ENCODE measurements at places on chromosomes 7 and 10. TPM values are rescaled to one million over a fixed set of nuclear protein-coding genes. Genes with fewer than 3 reads are reported as not detected.

DNA sequence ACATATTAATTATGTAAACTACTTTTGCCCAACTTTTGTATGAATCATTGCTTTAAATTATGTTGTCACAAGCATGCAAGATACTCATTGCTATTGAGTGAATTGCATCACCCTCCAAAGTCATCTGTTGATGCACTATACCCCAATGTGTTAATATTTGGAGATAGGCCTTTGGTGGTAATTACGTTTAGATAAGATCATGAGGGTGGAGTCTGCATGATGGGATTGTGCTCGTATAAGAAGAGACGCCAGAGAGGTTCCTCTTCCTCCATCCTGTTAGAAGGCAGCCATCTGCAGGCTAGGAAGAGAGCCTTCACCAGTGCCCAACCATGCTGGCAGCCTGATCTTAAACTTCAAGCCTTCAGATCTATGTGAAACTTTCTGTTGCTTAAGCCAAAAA lies 95.3 kb upstream of the MAGI2 start:
- no peaks in the 10 kb centered on the region for H3K27me3 ChIP-seq
- H3K4me3 ChIP-seq, result no peak overlapping the region
- no peaks in the 10 kb centered on the region for H3K4me1 ChIP-seq
- no peak overlapping the region for H3K27ac ChIP-seq
- no peaks in the 10 kb centered on the region for H3K36me3 ChIP-seq
- no peak for DNase-seq

- H3K4me1 ChIP-seq, result no peaks in the 10 kb centered on the region
- no peak overlapping the region for H3K4me3 ChIP-seq
- H3K27me3 ChIP-seq, result no peaks in the 10 kb centered on the region
Observed at GRCh38 chr10:69742928-69743602, 58.6 kb upstream of the COL13A1 start.

DNA sequence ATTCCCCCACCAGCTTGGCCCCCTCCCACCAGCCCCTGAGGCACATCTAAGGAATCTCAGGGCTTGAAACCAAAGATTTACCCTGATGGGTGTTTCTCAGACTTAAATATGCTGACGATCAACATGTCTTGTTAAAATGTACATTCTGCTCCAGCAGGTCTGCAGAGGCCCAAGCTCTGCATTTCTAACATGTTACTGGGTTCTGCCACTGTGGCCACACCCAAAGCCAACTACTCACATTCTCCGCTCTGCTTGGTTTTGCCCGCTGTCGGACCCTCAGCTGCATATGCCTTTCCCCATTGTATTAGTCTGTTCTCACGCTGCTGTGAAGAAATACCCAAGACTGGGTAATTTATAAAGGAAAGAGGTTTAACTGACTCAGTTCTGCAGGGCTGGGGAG lies 8.9 kb downstream of the PIP4K2A start:
- H3K27me3 ChIP-seq, result no peaks in the 10 kb centered on the region
- DNase-seq, result no peak
- no peaks in the 10 kb centered on the region for H3K36me3 ChIP-seq
- H3K4me1 ChIP-seq, result peaks cover 8% of the 10 kb centered on the region
- no peak overlapping the region for H3K27ac ChIP-seq
- H3K4me3 ChIP-seq, result no peak overlapping the region

DNA sequence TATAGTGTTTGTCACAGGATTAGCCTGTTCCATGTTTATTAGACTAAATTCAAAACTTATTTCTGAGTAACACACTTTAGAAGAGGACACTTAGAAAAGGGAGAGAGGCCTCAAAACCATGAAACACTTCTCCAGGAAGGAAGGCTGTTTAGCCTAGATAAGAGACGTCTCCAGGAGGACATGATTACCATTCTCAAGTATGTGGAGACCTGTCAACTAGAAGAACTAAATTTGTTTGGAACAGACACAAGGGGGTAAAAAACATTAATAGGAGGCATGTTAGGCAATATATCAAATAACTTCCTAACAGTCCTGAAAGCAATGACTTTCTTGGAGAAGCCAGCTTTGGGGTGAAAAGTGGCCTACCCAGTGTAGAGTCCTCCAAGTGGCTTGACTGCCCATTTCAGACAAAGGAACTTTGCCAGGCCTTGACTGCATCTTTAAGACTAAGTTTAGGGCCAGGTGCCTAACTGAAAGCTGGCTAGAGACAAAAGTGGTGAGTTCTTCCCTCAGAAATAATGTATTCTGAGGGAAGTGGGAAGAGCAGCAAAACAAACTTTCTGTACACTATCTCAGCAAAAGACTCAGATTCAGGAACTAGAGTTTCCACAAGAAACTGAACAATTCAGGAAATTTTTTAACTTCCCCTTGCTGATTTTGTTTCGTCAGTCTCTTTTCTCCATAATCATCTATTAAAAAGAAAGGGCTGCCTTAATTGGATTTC lies 11.8 kb downstream of the NCOA4 start:
- H3K4me3 ChIP-seq, result peak overlapping the region; percentile 60
- H3K36me3 ChIP-seq, result peaks cover 34% of the 10 kb centered on the region
- H3K4me1 ChIP-seq, result peaks cover 37% of the 10 kb centered on the region
- no peak for DNase-seq
- H3K27me3 ChIP-seq, result no peaks in the 10 kb centered on the region

- DNase-seq, result no peak
- no peaks in the 10 kb centered on the region for H3K27me3 ChIP-seq
- no peaks in the 10 kb centered on the region for H3K36me3 ChIP-seq
- H3K4me1 ChIP-seq, result no peaks in the 10 kb centered on the region
- no peak overlapping the region for H3K4me3 ChIP-seq
Observed at GRCh38 chr7:34327681-34328080, 330.3 kb upstream of the NPSR1 start.

GRCh38 chr7:13894954-13895353 lies 94.5 kb downstream of the ETV1 start:
- DNase-seq, result no peak
- no peaks in the 10 kb centered on the region for H3K27me3 ChIP-seq
- no peak overlapping the region for H3K27ac ChIP-seq
- no peak overlapping the region for H3K4me3 ChIP-seq

DNA sequence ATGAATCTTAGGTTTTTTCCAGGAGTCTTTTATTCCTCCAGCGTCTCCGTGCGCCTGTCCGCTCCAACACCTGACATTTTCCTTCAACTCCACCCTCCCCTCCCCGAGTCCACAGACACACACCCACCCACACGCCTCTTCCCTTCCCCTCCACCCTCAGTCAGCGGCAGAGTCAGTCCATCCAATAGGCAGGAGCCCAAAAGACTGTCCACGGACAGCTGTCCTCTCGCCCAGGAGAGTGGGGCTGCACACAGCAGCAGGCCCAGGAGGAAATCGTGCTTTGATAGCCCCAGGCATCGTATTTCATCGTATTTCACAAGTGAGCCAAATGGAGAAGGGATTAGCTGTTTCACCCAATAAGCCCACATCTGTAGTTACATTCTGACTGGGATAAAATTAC lies 285.1 kb downstream of the ZEB1 start:
- no peaks in the 10 kb centered on the region for H3K36me3 ChIP-seq
- H3K27me3 ChIP-seq, result no peaks in the 10 kb centered on the region
- H3K27ac ChIP-seq, result no peak overlapping the region
- no peak overlapping the region for H3K4me3 ChIP-seq

- no peaks in the 10 kb centered on the region for H3K36me3 ChIP-seq
- no peaks in the 10 kb centered on the region for H3K27me3 ChIP-seq
- DNase-seq, result no peak
- H3K4me1 ChIP-seq, result no peaks in the 10 kb centered on the region
- H3K27ac ChIP-seq, result no peak overlapping the region
Observed at GRCh38 chr10:107206833-107207232, 42.3 kb upstream of the SORCS1 start.

DNA sequence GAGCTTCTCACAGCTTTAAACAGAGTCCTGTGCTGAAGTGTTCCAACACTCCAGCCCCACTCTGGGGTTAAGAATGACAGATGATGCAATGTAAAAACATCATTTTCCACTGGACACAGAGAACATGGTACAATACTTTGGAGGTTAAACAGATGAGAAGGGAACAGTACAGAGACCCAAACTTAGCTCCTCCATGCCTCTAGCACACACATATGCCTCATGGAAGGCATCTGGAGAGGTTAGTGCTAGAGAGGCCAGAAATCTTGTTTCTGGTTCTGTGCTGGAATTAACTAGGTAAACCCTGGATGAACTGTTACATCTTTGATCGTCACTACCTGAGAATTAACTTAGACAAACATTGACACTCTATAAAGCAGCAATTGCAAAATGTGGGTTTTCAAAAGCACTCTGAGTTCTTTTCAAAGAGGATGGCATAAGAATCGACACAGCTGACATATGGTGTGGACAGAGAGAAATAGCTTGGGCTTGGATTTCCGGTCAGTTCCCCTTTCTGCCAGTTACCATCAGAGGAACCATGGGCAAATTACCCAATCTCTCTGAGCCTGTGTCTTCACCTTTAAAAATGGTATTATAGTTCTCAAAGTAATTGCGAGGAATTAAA lies 81.9 kb downstream of the KCNMA1 start:
- no peak overlapping the region for H3K4me3 ChIP-seq
- peaks cover 63% of the 10 kb centered on the region for H3K4me1 ChIP-seq
- no peak for DNase-seq
- H3K27me3 ChIP-seq, result no peaks in the 10 kb centered on the region

DNA sequence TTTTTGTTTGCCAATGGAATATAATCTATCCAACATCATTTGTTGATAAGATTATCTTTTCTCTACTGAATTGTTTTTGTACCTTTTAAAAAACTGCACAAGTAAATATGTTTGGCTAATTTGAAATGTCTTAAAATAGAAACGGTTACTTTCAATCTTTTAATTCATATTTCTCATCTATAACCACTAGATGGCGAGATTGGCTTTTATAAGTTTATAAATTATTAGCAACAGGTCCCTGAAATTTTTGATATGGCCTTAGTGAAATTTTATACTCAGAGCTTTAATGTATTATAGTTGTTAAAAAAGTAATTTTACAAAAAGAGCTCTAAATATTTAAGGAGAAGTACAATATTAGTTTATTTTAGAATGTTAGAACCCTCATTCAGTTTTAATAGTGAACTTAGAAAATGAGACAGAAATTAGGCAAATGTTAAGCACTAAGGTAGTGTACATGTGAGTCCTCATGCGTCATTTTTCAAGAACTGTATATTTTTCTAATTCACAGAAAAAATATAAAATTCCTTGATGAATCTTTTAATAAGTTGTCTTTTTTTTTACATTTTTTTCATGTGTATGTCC lies 592.5 kb downstream of the ARL4A start:
- peak; percentile 90 for DNase-seq
- H3K4me1 ChIP-seq, result peaks cover 11% of the 10 kb centered on the region

DNA sequence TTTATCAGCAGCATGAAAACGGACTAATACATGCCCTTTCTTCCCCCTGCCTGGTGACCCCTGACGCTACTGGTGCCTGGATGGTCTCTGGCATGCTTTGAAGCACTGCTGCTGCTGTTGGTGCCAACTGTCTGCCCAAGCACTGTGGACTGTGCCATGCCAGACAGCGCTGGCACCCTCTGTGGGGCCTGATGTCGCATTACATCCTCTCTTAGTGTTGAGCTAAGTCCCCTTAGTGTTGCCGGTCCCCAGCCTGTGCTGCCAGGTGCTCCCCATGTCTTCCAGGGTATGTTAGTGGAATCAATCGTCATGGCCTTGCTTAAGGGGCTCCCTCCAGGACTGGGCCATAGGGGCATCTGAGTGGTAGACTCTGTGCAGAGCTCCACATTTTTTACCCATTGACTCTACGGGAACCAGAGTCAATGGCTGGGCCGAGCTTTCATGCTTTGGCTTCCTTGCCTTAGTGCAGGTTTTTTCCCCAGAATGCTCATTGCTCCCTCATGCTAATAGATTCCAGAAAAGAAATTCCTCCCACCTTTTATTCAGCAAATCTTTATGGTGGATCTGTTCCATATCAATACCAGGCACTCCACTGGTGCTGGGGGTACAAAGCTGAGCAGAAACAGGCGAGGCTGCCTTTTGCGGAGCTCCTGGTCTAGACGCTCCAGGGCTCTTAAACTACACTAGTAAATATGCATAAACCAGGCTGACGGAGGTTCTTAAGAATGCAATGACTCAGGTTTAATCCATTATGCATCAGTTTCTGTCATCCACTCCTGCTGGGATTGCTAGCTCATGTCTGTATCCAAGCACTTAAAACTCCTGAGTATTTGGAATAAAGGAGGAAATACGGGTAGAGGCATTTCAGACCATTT lies 21.8 kb upstream of the MRC1 start:
- no peak overlapping the region for H3K4me3 ChIP-seq
- H3K27ac ChIP-seq, result no peak overlapping the region
- H3K36me3 ChIP-seq, result no peaks in the 10 kb centered on the region
- no peak for DNase-seq
- no peaks in the 10 kb centered on the region for H3K27me3 ChIP-seq

GRCh38 chr10:66538908-66539307 lies 386.9 kb upstream of the LRRTM3 start:
- H3K4me1 ChIP-seq, result no peaks in the 10 kb centered on the region
- no peak for DNase-seq
- H3K36me3 ChIP-seq, result no peaks in the 10 kb centered on the region
- H3K4me3 ChIP-seq, result no peak overlapping the region
- H3K27ac ChIP-seq, result no peak overlapping the region

- no peaks in the 10 kb centered on the region for H3K36me3 ChIP-seq
- DNase-seq, result no peak
- no peak overlapping the region for H3K27ac ChIP-seq
Observed at GRCh38 chr10:68151453-68151852, 42.2 kb downstream of the MYPN start.

DNA sequence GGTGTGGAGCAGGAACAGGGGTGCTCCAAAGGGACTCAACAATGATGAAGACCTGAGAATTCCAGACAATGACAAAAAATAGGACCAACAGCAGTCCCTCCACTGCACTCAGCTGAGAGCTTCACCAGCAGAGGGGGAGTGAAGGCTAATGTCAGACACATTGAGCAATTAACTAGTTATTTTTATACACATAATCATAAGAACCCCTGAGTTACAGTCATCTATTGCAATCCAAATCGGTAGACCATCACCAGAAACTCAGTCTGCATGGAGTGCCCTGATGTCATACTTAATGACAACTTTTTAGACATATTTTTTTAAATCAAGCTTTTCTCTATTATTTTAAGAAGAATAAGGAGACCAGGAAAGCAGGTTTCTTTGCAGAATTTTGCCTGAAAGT lies 30.6 kb upstream of the IKZF1 start:
- no peaks in the 10 kb centered on the region for H3K27me3 ChIP-seq
- H3K36me3 ChIP-seq, result no peaks in the 10 kb centered on the region
- H3K4me1 ChIP-seq, result peaks cover 61% of the 10 kb centered on the region

GRCh38 chr10:91536733-91537132 lies 96.1 kb downstream of the PPP1R3C start:
- H3K36me3 ChIP-seq, result no peaks in the 10 kb centered on the region
- DNase-seq, result no peak
- no peak overlapping the region for H3K27ac ChIP-seq
- H3K27me3 ChIP-seq, result no peaks in the 10 kb centered on the region

Gene CNPY1
- not detected for total RNA-seq

Gene EVX1
- total RNA-seq, result not detected

Gene ZNF518A
- 17.0 TPM for total RNA-seq

Gene COL28A1
- 0.69 TPM for total RNA-seq

Gene MGAM2
- total RNA-seq, result not detected

Gene CHST15
- total RNA-seq, result 0.07 TPM

Gene ITIH5
- not detected for total RNA-seq

Gene SFTPA1
- not detected for total RNA-seq

Gene SLC13A1
- not detected for total RNA-seq

Gene TRIL
- total RNA-seq, result not detected

Data from Karpas-422 (cell line).